Muscle of arm (tissue), 14 donors: ENCODE measurements at places on chromosomes 3 and 15. TPM values are rescaled to one million over a fixed set of nuclear protein-coding genes. Genes with fewer than 3 reads are reported as not detected.

Gene ARL14
- polyA plus RNA-seq = not detected

GRCh38 chr15:76070921-76071635 lies 11.3 kb downstream of the TMEM266 start:
- DNase-seq = no peak

Gene ACP3
- polyA plus RNA-seq = 19.2 TPM

- DNase-seq = no peak
Observed at GRCh38 chr15:63506537-63507035, 2.2 kb downstream of the USP3 start.

DNA sequence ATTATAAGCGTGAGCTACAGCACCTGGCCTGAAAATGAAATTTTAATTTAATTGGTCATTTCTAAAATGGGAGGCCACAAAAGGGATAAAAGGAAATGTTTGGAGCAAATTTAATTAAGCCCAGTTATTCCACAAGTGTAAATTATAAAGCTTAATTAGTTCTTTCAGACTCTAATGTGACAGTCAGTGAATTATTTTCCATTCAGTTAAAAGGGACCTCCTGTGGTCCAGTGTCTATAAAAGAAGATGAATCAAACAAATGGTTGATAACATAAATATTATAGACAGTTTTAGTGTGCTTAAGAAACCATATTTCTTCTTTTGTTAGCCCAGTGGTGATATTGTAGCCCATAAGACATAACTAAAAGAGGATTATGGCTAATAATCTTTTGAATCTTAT lies 66.4 kb downstream of the CNOT10 start:
- DNase-seq = no peak

GRCh38 chr3:183188895-183189462 lies 26.4 kb upstream of the LAMP3 start:
- DNase-seq = no peak

- DNase-seq = no peak
Observed at GRCh38 chr15:56272454-56272853, 28.8 kb upstream of the RFX7 start.

GRCh38 chr3:13812034-13812471 lies 67.8 kb downstream of the WNT7A start:
- DNase-seq = no peak

- no peak for DNase-seq
Observed at GRCh38 chr15:85639752-85640381, 154.9 kb downstream of the KLHL25 start.

DNA sequence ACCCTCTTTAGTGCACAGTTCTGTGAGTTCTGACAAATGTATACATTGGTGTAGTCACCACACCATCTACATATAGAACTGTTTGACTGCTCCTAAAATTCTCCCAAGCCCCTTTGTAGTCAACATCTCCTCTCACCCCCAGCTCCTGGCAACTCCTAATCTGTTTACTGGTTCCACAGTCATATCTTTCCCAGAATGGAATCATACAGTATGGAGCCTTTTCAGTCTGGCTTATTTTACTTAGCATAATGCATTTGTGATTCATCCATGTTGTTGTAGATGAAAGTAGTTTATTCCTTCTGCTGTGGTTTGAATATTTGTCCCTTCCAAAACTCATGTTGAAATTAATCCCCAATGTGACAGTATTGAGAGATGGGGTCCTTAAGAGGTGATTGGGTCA lies 41.6 kb upstream of the CCDC174 start:
- no peak for DNase-seq

GRCh38 chr3:177618873-177619733 lies 421.8 kb upstream of the TBL1XR1 start:
- DNase-seq = no peak

GRCh38 chr15:70063980-70064379 lies 33.7 kb downstream of the TLE3 start:
- DNase-seq = no peak

Gene CCDC66
- polyA plus RNA-seq = 40.7 TPM

Gene PLAAT1
- polyA plus RNA-seq = 26.4 TPM

DNA sequence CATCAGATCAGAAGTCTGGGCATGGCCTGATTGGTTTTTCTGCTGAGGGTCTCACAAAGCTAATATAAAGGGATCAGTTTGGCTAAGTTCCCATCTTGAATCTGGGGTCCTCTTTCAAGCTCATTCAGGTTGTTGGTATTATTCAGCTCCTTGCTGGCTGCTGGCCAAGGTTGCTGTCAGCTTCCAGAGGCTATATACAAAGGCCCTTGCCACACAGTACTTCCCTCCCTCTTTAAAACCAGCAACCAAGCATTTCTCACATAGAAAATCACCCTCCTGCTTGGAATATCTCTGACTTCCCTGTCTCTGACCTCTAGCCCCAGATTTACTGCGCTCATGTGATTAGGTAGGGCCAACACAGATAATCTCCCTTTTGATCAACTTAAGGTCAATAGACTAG lies 442.9 kb downstream of the ERC2 start:
- DNase-seq = no peak

Gene GATA2
- polyA plus RNA-seq = 2.7 TPM

- DNase-seq = no peak
Observed at GRCh38 chr3:177657243-177657642, 460.0 kb upstream of the TBL1XR1 start.

Gene OR5K2
- 0.21 TPM for polyA plus RNA-seq

Gene MESD
- polyA plus RNA-seq = 18.6 TPM

DNA sequence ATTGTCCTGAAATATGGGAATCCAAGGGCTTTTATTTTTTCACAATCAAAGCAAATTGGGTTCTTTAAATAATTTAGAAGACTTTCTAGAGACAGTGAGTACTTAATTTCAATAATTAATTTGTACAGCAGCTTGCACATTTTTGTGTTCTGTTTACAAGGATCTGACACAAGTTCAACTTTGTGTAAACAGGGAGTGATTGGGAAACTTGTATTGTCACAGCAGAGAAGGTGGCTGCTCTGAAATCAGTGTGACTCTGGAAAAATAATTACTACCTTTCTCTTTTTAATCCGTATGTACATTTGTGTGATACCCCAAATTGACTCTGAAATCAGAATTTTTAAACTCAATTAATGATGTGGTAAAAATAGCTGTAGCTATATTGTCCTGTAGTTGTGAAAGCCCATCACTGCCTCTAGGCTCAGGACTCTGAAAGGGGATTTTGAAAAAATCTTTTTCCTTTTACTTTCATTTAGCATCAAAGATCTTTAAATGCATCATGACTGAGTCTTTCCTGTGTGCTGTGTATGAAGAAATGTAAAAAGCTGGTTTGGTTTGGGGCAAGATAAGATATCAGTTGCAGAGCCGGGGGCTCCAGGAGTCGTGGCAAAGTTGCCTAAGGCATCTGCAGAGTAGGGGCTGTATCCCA lies 45.1 kb downstream of the MFSD1 start:
- no peak for DNase-seq

DNA sequence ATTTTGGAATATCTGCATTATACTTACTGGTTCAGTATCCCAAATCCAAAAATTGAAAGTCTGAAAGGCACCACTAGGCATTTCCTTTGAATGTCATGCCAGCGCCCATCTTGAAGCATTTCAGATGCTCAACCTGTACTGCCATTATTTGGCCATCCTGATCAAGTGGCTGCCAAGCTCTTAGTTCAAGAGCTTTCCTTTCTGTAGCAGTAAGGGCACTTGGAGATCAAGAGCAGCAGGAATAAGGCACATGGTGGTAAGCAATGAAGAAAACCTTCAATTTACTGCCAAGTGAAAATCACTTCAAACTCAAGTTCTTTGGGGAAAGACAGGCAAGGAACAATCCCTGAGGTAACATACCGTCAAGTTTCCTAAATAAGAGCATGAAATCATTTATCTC lies 10.0 kb downstream of the RHOA start:
- DNase-seq = no peak

DNA sequence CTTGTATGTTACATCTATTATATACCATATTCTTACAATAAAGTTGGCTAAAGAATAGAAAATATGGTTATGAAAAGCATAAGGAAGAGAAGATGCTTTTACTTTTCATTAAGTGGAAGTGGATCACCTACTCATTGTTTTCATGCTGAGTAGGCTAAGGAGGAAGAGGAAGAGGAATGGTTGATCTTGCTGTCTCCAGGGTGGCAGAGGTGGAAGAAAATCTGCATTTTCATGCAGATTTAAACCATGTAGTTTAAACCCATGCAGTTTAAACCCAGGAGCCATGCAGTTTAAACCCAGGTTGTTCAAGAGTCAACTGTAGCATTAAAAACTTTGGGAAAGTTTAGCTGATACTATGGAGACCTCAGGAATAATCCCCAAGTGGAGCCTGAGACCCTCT lies 214.8 kb upstream of the NAALADL2 start:
- no peak for DNase-seq

DNA sequence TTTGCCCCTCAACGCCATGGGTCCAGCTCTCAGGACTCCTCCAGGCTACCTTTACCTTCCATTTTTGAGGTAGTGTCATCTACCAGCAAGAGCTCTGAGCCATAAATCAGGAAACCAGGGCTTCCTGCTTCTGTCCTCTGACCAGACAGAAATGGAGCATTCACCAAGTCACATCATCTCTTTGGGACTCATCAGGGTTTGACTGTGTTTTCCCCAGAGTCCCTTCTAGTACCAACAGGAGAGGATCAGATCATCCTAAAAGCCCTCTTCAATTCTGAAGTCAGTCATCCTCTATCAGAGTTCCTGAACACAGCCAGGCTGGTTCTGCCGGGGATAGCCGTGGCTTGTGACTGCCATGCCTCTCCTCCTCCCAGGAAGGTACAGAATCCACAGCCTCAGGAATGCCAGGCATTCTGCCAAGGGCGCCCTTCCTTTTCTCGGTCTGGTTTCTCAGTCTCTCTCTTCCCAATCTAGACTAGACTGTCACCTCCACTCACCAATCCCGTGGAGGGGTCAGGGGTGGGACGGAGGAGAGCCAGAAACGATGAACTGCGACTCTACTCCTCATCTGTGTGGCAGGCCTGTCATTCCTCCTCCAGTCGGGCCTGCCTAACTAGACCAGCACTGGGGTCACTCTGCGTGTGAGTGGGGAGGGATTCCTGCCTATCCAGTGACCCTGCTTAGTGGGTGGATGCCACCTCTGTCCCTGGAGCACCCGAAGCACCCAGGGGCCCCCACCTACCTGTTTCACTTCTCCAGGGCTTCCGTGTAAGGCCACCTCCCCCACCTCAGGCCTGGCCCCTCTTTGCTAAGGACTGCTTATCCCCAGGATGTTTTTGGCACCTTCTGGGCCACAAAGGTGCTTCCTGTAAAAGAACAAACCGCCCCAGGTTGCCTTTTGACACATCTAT lies 30.9 kb downstream of the CCNL1 start:
- DNase-seq = no peak

Gene MRAS
- 64.8 TPM for polyA plus RNA-seq

Gene STIMATE
- 8.1 TPM for polyA plus RNA-seq

GRCh38 chr3:132421832-132422231 lies 4.5 kb downstream of the DNAJC13 start:
- DNase-seq = no peak

GRCh38 chr3:159829539-159830227 lies 159.0 kb upstream of the IL12A start:
- DNase-seq = no peak

- DNase-seq = no peak
Observed at GRCh38 chr15:98296653-98297052, 336.1 kb downstream of the ARRDC4 start.

DNA sequence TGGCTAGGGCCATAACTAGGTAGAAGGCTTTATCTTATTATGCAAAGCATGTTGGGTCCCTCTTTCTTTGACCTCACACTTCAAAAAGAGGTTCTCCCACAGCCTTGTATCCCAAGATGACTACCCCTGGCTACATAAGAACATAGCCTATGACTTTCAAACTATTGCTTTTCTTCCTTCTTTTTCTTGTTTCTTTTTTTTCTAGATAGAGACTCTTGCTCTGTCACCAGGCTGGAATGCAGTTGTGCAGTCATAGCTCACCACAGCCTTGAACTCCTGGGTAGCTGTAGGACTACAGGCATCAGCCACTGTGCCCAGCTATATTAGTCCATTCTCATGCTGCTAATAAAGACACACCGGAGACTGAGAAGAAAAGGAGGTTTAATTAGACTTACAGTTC lies 47.2 kb downstream of the DIPK2A start:
- no peak for DNase-seq

DNA sequence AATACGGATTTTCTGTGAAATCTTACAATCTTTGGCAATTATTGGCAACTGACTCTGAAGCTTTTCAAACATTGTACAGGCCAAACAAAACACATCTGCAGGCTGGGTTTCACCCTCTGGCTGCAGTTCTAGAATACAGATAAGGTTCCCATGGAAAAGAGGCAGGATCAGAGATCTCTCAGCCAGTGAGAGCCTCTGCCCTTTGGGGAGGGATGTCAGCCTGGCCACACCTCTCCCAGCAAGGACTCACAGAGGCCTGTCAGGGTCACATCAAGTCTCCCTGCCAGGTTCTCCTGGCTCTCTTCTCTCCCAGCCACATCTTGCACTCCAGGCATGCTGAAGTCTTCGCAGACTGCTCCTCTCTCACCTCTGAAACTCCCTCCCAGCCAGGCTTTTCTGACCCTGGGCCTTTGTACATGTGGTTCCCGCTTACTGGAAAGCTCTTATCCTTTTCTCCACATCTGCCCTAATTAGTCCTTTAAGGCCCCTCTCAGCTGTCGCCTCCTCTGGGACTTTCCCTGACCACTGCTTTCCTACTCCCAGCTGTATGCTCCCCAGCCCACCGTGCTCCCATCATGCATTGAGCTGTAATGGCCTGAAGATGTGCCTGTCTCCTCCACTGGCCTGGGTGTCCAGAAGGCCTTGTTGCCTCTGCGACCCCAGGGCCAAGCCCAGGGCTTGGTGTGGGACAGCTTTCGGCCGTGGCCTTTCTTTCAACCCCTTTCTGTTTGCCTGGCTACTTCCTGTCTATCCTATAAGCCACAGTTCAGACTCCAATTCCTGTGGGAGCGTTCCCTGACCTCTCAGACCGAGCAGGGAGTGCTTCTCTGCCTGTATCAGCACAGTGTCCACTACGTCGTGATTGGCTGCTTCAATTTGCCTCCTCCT lies 4.3 kb downstream of the RBP1 start:
- DNase-seq = no peak

- DNase-seq = no peak
Observed at GRCh38 chr3:46233194-46233593, 9.1 kb upstream of the CCR3 start.

DNA sequence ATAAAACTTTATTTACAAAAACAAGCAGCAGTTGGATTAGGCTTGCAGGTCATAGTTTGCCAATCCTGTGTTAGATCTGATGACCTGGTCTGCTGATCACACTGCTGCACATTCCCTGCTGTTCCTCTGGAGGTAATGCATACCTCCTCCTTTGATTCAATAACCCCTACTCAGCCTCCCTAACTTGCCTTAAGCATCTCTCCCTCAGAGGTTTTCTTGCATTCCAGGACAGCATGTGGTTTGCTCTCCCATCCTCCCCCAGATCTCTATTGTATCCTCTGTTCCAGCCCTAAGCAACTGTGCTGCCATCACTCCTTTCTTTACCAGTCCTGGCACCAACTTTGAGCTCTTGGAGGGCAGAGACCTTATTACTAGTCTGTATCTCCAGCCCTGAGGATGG lies 63.4 kb downstream of the CACNA2D3 start:
- no peak for DNase-seq

Gene TUSC7
- polyA plus RNA-seq = not detected

- no peak for DNase-seq
Observed at GRCh38 chr15:43347114-43347513, 16.7 kb upstream of the LCMT2 start.
